AG09309 (cell line): ENCODE measurements at places on chromosomes 2 and 18.

GRCh38 chr18:74702950-74703349, 105.3 kb downstream of the ZNF407 start:
- DNase-seq = no peak

- no peak for DNase-seq
Measured at GRCh38 chr2:109560265-109560664, 53.5 kb downstream of the SEPTIN10 start.

GRCh38 chr2:166234112-166234846, 106.5 kb upstream of the SCN1A start:
- no peak for DNase-seq

- DNase-seq = no peak
Measured at GRCh38 chr18:64678048-64678447, 529.2 kb upstream of the LINC00305 start.

DNA sequence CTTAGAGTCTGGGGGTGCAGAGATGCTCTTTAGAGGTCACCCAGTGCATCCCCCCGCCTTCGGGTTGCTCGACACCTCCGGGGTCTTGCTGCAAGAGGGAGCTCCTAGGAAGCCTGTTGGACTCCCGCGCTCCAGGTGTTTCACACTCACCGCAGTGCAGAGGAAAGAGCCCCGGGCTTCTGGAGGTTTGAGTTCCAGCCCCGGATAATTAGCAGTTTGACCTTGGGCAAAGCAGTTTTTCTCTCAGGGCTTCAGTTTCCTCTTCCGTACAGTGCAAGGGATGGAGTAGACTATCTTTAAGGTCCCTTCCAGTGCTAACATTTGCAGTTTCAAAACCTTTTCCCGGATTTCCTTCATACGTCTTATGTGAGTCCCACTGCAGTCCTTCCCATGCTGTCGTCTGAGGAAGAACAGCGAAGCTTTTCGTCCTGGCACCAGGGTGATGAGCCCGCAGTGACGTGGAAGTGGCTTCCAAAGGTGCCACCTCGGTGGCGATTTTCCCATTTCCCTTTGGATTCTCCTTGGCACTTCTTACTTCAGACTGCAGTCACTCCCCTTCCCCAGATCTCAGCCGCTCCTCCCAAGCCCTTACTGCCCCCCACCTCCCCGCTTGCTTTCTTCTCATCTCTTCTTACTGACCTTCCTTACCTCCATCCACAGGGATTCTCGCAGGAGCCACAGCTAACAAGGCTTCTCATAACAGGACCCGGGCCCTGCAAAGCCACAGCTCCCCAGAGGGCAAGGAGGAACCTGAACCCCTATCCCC, 585 bp downstream of the PNKD start:
- no peak for DNase-seq

- no peak for DNase-seq
Measured at GRCh38 chr2:225614915-225615314, 215.4 kb downstream of the NYAP2 start.
